CD8-positive, alpha-beta memory T cell (primary cell): ENCODE measurements at places on chromosomes 6 and 20. TPM values are rescaled to one million over a fixed set of nuclear protein-coding genes. Genes with fewer than 3 reads are reported as not detected.

The ZKSCAN3 gene
- 4.7 TPM for total RNA-seq

- no peak overlapping the region for H3K27ac ChIP-seq
- no peaks in the 10 kb centered on the region for H3K4me1 ChIP-seq
- DNase-seq: no peak
- no peak overlapping the region for H3K4me3 ChIP-seq
Measured at GRCh38 chr20:47850146-47850545, 64.9 kb upstream of the SULF2 start.

DNA sequence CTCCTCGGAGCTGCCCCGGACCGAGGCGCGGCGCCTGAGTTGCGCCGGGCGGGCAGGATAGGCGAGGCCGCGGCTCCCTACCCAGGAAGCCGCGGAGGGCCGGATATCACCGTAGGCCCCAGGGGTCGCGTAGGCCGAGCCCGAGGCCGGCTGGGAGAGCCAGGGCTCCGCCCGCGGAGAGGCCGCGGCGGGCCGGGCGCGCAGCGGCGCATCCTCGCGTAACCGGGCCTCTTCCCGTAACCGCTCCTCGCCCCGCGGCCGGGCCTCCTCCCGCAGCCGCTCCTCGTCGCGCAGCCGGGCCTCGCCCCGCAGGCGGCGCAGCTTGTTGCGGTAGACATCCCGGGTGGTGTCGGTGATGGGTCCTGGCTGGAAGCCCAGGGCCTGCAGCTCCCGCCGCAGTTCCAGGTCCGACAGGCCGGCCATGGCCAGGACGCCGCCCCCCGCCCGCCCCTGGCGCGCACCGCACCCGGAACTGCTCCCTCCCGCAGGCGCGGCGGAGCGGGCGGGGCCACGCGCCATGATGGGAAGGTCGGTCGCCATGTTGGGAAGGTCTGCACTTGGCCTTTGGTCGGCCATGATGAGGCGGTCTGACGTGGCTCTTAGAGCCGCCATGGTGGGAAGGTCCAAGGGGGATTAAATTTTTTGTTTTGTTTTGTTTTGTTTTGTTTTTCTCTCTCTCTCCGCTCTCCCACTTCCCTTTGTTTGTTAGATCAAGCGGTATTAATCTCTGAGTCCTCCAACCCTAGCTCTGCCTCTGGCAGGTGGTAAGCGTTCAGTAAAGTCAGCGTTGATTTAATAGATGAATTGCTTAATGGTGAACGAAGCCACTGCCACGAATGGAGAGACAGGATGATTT lies at the start of gene LEMD2:
TSS of gene LEMD2 (minus strand) at position 437 of the 856 bp plus-strand sequence. CDS start at position 423, 14 bp downstream.
- peak within 1 kb of the TSS; percentile 89 for H3K27ac ChIP-seq
- peaks cover 16% of the 10 kb centered on the region for H3K36me3 ChIP-seq
- peaks cover 32% of the 10 kb centered on the region for H3K4me1 ChIP-seq
- no peaks in the 10 kb centered on the region for H3K27me3 ChIP-seq
- H3K4me3 ChIP-seq: peak within 1 kb of the TSS; percentile 57

DNA sequence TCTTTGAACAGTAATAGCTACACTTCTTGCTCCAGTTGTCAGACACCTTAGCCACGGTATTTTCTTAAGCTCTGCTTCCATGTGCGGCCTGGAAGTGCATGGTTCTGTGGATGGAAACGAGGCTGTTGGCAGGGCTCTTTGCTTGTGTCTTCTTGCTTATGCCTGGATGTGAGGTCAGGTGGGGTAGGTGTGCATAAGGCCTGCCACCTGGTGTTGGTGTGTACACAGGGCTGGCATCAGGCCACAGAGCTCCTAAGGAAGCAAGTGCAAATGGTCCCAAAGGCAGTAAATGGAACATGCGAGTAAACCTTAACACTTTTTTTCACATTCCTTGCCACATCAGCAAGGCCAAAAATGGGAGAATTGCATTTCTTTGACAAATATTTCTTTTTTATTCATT lies 158.1 kb upstream of the GMDS start:
- no peaks in the 10 kb centered on the region for H3K27me3 ChIP-seq
- no peaks in the 10 kb centered on the region for H3K4me1 ChIP-seq
- H3K27ac ChIP-seq: no peak overlapping the region
- no peak overlapping the region for H3K4me3 ChIP-seq
- H3K36me3 ChIP-seq: no peaks in the 10 kb centered on the region
- no peak for DNase-seq

DNA sequence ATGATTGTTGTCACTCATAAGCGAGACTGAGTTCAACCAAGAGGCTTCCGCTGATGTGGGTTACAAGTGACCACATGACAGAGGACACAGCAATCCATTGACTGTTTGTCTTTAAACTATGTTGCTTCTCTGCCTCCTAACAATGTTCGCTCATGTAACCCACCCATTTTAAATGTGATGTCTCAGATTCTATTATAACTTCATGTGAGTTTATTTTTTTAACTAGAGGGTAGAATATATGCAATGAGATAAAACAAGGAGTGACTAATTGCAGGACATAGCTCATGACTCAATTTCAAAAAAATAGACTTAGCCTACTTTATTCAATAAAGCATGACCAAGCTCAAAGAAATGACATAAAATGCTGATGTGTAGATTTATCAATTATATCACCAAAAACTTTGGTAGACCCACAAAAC lies 119.2 kb upstream of the SASH1 start:
- H3K4me1 ChIP-seq: no peaks in the 10 kb centered on the region
- H3K27ac ChIP-seq: no peak overlapping the region
- no peak for DNase-seq
- no peak overlapping the region for H3K4me3 ChIP-seq
- no peaks in the 10 kb centered on the region for H3K36me3 ChIP-seq
- H3K27me3 ChIP-seq: no peaks in the 10 kb centered on the region

- no peaks in the 10 kb centered on the region for H3K4me1 ChIP-seq
- H3K27ac ChIP-seq: no peak overlapping the region
- no peaks in the 10 kb centered on the region for H3K36me3 ChIP-seq
- H3K4me3 ChIP-seq: no peak overlapping the region
- no peaks in the 10 kb centered on the region for H3K27me3 ChIP-seq
- DNase-seq: no peak
Measured at GRCh38 chr6:5565971-5566370, 304.7 kb downstream of the FARS2 start.

GRCh38 chr6:78340755-78341154 lies 526.6 kb upstream of the IRAK1BP1 start:
- H3K27ac ChIP-seq: no peak overlapping the region
- H3K36me3 ChIP-seq: no peaks in the 10 kb centered on the region
- DNase-seq: no peak
- no peak overlapping the region for H3K4me3 ChIP-seq
